Kidney capillary endothelial cell (primary cell): ENCODE measurements at places on chromosomes 2 and 18.

DNA sequence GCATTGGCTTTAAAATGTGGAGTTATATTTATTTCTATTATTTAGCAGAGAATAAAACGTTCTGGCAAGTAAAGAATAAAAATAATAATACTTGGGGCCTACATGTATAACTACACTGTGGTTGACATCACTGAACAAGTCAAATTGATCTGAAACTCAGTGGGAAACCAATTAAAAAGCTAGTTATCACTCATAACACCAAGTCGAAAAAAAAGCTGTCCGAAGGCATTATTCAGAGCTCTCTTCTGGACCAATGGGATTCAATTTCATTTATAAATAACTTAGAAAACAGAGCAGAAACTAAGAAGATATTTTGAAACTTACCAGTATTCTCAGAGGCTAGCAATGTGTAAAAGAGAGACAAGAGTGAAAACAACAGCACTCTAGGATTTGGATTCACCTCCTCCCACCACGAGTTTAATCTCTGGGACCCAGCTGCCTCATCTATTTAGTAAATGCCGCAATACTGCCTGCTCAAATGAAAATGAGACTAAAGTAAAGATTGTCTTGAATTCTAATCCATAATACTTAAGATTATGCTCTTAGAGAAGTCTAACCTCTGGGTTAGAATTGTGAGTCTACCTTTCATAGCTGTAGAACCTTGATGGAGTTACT lies 128.4 kb downstream of the NBAS start:
- DNase-seq = no peak

- DNase-seq = peak; percentile 96
Observed at GRCh38 chr2:231612456-231613330, 20.0 kb downstream of the TEX44 start.

GRCh38 chr2:192700934-192701333 lies 506.2 kb upstream of the TMEFF2 start:
- no peak for DNase-seq

DNA sequence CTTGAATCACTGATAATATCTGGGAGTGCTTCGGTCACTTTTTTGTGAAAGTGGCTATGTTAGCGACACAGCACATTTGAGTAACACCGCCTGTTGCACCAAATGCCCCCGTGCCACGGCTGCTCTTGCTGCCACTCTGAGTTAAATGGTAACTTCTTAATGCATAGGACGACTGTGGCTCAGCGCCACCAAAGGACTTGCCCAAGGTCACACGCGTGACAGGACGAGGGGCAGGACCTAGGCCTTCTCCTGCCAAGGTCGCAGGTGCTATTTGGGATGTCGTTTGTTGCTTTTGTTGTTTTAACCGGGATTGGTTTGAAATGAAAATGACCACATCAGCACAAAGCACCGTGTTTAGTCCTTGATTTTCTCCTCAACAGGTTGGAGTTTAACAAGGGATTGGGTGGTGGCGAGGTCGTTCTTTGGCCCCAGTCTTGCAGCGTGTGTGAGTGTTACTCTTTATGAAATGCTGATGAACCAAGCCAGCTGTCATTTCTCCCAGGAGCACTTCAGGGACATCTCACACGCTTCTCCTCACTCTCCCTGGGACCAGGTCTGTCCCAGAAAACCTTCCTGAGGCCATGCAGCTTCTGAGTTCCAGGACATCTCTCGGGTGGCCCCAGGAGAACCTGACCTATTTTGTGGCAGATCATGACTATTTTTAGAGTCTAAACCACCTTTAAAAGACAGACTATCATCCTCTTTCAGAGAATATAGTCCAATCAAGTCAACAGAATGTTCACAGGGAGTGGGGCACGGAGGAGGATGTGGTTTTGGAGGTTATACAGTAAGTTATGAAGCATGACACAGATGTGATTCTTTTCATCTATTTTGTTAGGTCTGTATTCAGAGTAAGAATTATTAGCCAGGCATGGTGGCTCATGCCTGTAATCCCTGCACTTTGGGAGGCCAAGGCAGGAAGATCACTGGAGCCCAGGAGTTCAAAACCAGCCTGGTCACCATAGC lies 49.9 kb downstream of the MTCL1 start:
- no peak for DNase-seq

DNA sequence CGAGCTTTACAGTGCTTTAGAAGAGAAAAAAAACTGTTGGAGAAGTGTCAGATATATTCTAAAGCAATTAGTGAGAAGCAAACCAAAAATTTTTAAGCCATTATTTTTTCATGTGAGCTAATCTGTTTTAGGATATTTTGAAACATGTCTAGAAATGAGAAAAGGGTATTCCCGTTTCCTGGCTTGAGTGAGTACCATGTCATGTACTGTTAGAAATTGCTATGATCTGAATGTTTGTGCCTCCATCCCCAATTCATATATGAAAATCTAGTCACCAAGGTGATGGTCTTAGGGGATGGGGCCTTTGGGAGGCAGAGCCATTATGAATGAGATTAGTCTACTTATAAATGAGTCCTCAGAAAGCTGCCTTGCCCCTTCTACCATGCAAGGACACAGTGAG lies 493.3 kb upstream of the GCFC2 start:
- DNase-seq = no peak

- DNase-seq = peak; percentile 76
Observed at GRCh38 chr2:181393472-181393871, 63.7 kb upstream of the ITGA4 start.

- no peak for DNase-seq
Observed at GRCh38 chr2:204790076-204790475, 244.8 kb downstream of the PARD3B start.

DNA sequence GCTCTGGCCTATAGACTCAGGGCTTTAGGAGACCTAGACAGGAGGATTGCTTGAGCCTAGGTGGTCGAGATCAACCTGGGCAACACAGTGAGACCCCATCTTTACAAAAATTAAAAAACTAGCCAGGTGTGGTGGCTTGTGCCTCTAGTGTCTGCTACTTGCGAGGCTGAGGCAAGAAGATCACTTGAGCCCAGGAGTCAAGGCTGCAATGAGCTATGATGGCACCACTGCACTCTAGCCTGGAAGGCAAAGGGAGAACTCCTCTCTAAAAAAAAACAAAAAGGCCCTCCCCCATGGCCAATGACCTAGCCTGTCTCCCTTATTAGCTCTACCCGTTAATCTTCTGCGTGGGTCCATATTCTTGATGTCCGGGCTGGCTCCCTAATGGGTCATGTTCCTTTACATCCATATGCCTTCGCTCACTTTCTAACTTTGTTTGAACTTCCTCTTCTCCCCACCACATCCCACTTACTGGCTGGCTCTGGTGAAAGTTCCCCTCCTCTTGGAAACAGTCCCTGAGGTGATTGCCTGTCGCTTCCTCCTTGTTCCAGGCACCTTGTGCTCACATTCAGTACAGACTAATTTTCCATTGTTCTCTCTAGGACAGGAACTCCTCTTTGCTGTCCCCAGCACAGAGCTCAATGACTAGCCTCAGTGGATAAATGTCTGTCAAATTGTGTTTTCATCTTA lies 103.0 kb downstream of the AFF3 start:
- no peak for DNase-seq

- no peak for DNase-seq
Observed at GRCh38 chr2:192469612-192470011, 274.9 kb upstream of the TMEFF2 start.

- no peak for DNase-seq
Observed at GRCh38 chr2:69755862-69756467, 14.0 kb downstream of the ANXA4 start.

GRCh38 chr2:134218930-134219658 lies 34.8 kb upstream of the MGAT5 start:
- DNase-seq = no peak

GRCh38 chr2:127658641-127659407 lies 12.9 kb downstream of the GPR17 start:
- no peak for DNase-seq

DNA sequence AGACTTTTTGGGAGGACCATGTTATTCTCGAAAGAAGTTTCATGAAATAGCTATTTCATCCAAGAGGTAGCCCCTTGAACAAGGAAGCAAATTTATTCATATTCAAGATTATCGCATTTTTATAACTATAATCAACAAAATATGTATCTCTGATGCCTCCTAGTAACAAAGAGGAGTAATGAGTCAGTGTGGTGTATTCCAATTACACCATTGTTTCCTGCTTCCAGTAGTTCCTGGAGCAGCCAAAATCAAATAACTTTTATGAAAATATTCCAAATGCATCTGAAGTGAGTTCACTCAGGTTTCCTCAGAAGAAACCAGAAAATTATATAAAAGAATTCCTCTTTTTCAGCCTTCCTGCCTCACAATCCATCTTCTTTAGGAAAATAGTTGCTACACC lies 43.0 kb downstream of the ANKRD36B start:
- DNase-seq = peak; percentile 53

DNA sequence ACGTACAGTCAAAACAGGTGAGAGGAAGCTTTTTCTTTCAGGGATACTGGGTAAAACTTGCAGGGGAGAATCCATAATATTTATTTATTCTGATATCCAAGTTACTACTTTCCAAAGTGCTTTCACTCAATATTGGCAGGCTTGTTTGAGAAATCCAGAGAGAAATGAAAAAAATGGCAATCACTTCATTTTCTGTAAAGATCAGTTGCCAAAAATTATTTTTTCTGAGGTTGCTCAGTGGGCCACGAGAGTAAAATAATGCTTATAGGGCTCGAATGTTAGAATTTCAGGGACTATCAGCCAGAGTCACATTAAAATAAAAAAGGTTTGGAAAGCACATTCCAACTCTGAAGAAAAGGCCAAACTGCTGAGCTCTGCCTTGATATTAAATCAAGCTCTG lies 324.6 kb upstream of the RND3 start:
- no peak for DNase-seq

- no peak for DNase-seq
Observed at GRCh38 chr2:100988630-100989417, 13.3 kb upstream of the RPL31 start.

DNA sequence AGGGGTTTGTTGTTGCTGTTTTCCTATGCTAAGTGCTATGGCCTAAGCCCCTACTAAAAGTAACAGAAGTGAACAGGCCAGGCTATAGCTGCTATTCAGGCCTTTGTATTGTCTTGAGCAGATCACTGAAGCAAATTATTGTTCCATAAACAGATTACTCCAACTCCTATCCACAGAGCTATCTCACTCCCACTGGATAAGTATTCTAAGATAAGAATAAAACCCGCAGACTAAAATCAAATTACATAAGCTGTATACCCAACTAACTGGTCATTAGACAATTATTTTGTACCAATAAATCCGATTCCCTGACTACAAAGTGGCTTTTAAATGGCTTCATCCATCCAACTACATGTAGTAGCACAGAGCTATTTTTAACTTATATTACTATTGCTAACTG lies 74.3 kb downstream of the THADA start:
- no peak for DNase-seq

GRCh38 chr2:224479826-224480225 lies 77.9 kb upstream of the FAM124B start:
- no peak for DNase-seq

DNA sequence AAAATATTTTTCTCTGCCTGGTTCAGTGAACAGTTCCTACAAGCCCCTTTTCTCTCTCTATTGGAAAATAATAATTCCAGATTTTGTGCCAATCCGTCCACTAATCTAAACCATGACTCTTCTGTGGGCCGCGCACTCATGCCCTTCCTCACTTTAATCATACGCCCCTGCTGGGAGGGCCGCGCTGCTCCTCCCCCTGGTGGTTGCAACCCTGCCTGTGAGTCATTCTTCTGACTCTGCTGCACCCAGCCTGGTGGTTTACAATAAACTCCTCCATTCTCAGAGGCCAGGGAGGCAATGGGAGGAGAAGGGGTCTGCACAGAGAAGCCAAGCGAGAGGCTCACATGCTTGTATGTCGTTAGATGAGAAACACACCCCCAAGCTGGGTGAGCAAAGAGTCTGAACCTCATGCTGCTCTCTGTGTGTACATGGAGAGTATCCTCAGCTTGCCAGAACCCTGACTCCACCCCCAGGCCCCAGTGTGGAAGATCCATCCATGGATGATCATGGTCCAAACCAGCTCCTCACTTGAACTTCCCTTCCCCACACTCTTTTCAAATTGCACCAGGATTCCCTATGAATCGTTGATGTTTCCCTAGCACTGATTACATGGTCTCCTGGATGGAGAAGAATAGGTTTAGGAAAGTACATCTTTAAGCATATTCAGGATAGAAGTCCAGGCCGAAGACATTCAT lies 228.9 kb downstream of the ANKRD30B start:
- DNase-seq = no peak

- no peak for DNase-seq
Observed at GRCh38 chr18:79404567-79404910, 8.8 kb downstream of the NFATC1 start.
